ENCODE measurements at places on chromosomes 11 and 22. TPM values are rescaled to one million over a fixed set of nuclear protein-coding genes. Genes with fewer than 3 reads are reported as not detected.
A peak's percentile ranks its signal among the peaks of the same experiment; 100 is the strongest.

DNA sequence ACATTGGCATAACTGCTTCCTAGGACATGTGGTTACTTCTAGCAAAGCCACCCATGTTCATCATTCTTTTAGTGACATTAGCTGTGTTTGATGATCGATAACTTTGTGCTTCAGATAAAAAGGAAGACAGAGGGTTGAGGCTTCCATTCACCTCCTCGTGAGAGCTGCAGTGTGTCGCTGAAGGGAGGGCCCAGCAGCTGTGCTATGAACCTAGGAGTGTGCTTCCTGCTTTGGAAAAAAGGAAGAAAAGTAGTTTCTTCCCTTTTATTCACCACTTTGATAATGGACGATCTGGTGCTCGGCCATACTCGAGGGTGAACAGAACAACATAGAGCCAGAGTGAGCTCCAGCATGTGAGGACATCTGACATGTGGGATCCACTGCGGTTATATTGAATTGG, 6.1 kb upstream of the RFPL2 start:
- H3K4me3 ChIP-seq, result no peak overlapping the region
- peak overlapping the region; percentile 67 for H3K27ac ChIP-seq
- peaks cover 8% of the 10 kb centered on the region for H3K27me3 ChIP-seq
- H3K36me3 ChIP-seq, result no peaks in the 10 kb centered on the region
- H3K4me1 ChIP-seq, result no peaks in the 10 kb centered on the region
- no peak for DNase-seq

SHISAL1 gene
- 4.3 TPM for total RNA-seq

DNA sequence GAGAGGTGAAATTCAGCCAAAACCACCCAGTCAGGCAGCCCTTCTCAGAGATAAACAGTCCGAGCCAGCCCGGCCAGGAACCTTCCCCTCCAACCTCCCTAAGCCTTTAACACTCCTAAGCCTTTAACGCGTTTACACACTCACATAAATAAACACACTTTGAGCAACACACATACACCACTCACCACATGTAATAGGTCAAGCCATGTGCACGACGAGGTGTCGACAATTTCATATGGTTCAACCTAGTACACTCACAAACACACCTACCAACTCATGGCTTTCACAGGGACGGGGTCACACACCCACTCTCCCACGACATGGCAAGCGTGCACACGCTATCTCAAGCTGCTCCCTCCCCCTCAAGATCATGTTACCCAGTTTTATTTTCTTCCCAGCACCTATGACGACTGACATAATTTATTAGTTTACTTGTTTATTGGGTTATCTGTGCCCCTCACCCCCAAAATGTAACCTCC, 15.5 kb downstream of the SLC43A1 start:
- DNase-seq, result no peak
- peak overlapping the region; percentile 89 for H3K27ac ChIP-seq
- peak overlapping the region; percentile 50 for H3K4me3 ChIP-seq
- peaks cover 11% of the 10 kb centered on the region for H3K4me1 ChIP-seq
- H3K36me3 ChIP-seq, result no peaks in the 10 kb centered on the region

- no peak overlapping the region for H3K27ac ChIP-seq
- no peak for DNase-seq
- H3K4me3 ChIP-seq, result no peak overlapping the region
- no peaks in the 10 kb centered on the region for H3K4me1 ChIP-seq
- H3K36me3 ChIP-seq, result no peaks in the 10 kb centered on the region
Observed at GRCh38 chr22:47631571-47632102, 869.2 kb downstream of the TBC1D22A start.

- H3K27ac ChIP-seq, result no peak overlapping the region
- no peak for DNase-seq
- no peaks in the 10 kb centered on the region for H3K36me3 ChIP-seq
- H3K27me3 ChIP-seq, result peaks cover 5% of the 10 kb centered on the region
Observed at GRCh38 chr11:63179432-63180041, 35.5 kb upstream of the SLC22A24 start.

CCDC116 gene
- total RNA-seq, result 1.2 TPM

DNA sequence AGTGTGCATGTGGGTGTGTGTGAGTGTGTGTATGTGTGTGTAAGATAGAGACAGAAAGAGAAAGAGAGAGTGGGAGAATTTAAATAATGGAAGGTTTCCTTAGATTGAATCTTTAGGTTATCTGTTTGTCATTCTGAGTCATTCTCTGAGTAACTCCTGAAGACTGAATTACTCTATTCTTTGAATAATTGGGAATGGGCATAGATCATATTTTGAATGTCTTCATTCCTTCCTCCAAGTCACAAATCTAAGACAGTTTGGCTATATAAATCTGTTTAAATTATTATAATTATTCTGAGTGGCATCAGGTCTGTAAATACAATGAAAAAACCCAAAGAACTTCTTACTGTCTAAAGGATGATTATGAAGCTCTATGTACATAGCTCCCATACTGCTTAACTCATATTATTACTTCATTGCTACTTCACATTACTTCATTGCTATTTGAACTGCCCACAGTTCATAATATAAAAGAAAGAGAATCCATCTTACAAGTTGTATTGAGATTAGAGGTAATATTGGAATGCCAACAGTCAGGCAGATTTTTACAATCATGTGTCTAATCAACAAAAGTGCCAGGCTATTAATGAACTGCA, 346.6 kb upstream of the CCDC179 start:
- DNase-seq, result no peak
- H3K4me1 ChIP-seq, result no peaks in the 10 kb centered on the region
- H3K36me3 ChIP-seq, result no peaks in the 10 kb centered on the region
- H3K27ac ChIP-seq, result no peak overlapping the region

GRCh38 chr11:67270256-67271204, 4.3 kb downstream of the GRK2 start:
- peak overlapping the region; percentile 77 for H3K4me3 ChIP-seq
- no peak for DNase-seq
- no peaks in the 10 kb centered on the region for H3K27me3 ChIP-seq
- peaks cover 38% of the 10 kb centered on the region for H3K4me1 ChIP-seq

DNA sequence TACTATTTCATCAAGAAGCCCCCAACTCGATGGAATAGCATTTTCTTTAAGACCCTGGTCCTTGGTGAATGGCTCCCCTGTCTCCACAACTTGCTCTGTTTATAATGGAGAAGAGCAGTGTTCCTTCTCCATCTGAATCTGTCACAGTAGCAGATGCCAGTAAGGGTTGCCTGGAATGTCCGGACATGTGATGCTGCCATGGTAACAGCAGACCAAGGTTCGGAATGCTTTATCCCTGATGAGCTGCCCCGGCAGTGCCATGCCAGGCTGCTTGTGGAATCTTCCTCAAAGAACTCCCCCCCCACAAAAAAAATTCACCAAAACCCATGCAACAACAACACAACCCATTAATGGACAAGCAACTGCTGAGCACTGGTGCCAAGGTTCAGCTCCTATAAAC, 72.5 kb downstream of the KCNC1 start:
- no peak for DNase-seq
- peaks cover 29% of the 10 kb centered on the region for H3K4me1 ChIP-seq
- no peak overlapping the region for H3K4me3 ChIP-seq
- H3K27me3 ChIP-seq, result no peaks in the 10 kb centered on the region
- peak overlapping the region; percentile 58 for H3K27ac ChIP-seq
- no peaks in the 10 kb centered on the region for H3K36me3 ChIP-seq

DNA sequence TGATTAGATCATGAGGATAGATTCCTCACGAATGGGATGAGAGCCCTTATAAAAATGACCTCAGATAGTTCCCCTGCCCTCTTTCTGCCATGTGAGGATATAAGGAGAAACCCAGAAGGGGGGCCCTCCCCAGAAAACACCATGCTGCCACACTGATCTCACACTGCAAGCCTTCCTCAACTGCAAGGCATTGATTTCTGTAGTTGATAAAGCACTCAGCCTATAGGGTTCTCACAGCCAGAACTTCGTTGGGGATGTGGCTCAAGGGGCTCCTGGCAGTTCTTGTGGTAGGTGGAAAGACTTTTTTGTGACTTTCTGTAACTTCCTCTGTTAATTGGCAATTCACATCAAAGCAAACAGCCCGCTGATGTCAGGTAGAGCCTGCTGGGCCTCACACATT, 108.9 kb downstream of the CD44 start:
- DNase-seq, result no peak
- H3K27ac ChIP-seq, result no peak overlapping the region
- H3K27me3 ChIP-seq, result peaks cover 3% of the 10 kb centered on the region
- H3K4me3 ChIP-seq, result no peak overlapping the region
- no peaks in the 10 kb centered on the region for H3K36me3 ChIP-seq
- H3K4me1 ChIP-seq, result no peaks in the 10 kb centered on the region

IGLL5 gene
- not detected for total RNA-seq

- no peak for DNase-seq
- no peak overlapping the region for H3K4me3 ChIP-seq
- H3K27me3 ChIP-seq, result no peaks in the 10 kb centered on the region
- H3K4me1 ChIP-seq, result peaks cover 20% of the 10 kb centered on the region
- H3K36me3 ChIP-seq, result peaks cover 4% of the 10 kb centered on the region
Observed at GRCh38 chr22:25540166-25540907, 24.1 kb upstream of the GRK3 start.

- peak overlapping the region; percentile 53 for H3K4me3 ChIP-seq
- peaks cover 39% of the 10 kb centered on the region for H3K4me1 ChIP-seq
- no peaks in the 10 kb centered on the region for H3K27me3 ChIP-seq
- no peak overlapping the region for H3K27ac ChIP-seq
- no peaks in the 10 kb centered on the region for H3K36me3 ChIP-seq
Observed at GRCh38 chr11:3859373-3859881, 4.0 kb downstream of the STIM1 start.

INPPL1 gene
- total RNA-seq, result 242 TPM

DNA sequence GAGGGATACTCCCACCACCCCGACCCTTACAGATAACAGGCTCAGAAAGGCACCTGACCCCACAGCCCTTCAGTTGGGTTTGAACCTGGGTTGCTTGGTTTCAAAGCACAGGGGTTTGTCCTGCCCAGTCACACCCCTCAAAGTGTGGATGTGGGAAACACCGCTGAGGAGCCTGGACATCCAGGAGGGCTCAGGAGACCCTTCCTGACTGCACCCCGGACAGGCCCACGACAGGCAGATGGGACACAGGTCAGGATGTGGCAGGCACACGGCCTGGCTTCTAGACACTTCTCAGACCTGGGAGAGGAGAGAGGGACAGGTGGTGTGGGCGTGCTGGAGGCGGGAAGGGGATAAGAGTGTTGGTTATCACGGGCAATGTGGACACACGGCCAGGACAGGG, 932.3 kb downstream of the BRD1 start:
- no peak overlapping the region for H3K27ac ChIP-seq
- H3K4me3 ChIP-seq, result no peak overlapping the region
- no peaks in the 10 kb centered on the region for H3K27me3 ChIP-seq
- no peaks in the 10 kb centered on the region for H3K36me3 ChIP-seq

- no peak for DNase-seq
- no peak overlapping the region for H3K4me3 ChIP-seq
- H3K36me3 ChIP-seq, result no peaks in the 10 kb centered on the region
- no peak overlapping the region for H3K27ac ChIP-seq
Observed at GRCh38 chr11:28472904-28473303, 364.7 kb downstream of the METTL15 start.

GRCh38 chr11:2516276-2517015, 71.6 kb downstream of the KCNQ1 start:
- H3K4me1 ChIP-seq, result no peaks in the 10 kb centered on the region
- no peak overlapping the region for H3K27ac ChIP-seq
- no peaks in the 10 kb centered on the region for H3K36me3 ChIP-seq
- no peaks in the 10 kb centered on the region for H3K27me3 ChIP-seq

- H3K4me3 ChIP-seq, result no peak overlapping the region
- H3K27me3 ChIP-seq, result no peaks in the 10 kb centered on the region
- no peaks in the 10 kb centered on the region for H3K4me1 ChIP-seq
- DNase-seq, result no peak
Observed at GRCh38 chr11:127440616-127441015, 440.0 kb upstream of the KIRREL3 start.

- DNase-seq, result peak; percentile 77
- no peaks in the 10 kb centered on the region for H3K36me3 ChIP-seq
- no peaks in the 10 kb centered on the region for H3K27me3 ChIP-seq
Observed at GRCh38 chr22:33579448-33580093, 340.7 kb downstream of the LARGE1 start.

SDHAF2 gene
- total RNA-seq, result 35.0 TPM

OPCML gene
- total RNA-seq, result 0.91 TPM

LGR4 gene
- 51.5 TPM for total RNA-seq

GSTT4 gene
- not detected for total RNA-seq

OR2AG2 gene
- 0.25 TPM for total RNA-seq

DNA sequence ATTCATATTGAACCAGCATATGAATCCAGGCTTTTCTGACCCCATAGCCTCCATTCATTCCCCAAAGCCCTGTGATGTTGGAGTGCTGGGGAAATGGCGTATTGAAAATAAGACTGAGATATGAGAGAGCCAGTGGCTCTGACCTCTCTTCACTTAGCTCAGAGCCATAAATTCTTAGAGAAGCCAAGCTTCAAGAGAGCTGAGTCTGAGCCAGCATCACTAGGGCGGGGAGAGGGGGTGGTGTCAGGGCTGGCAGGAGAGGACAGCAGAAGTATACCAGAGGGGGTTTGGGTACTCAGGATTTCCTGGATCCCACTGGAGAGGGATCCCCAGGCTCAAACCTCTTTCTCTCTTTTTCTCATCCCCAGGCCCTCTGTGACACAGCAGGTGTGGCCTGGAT, 16.7 kb upstream of the MOGAT2 start:
- no peak overlapping the region for H3K27ac ChIP-seq
- peaks cover 4% of the 10 kb centered on the region for H3K4me1 ChIP-seq
- DNase-seq, result no peak
- H3K4me3 ChIP-seq, result no peak overlapping the region
- H3K36me3 ChIP-seq, result no peaks in the 10 kb centered on the region
- peaks cover 6% of the 10 kb centered on the region for H3K27me3 ChIP-seq

SPECC1L gene
- total RNA-seq, result 121 TPM

DNA sequence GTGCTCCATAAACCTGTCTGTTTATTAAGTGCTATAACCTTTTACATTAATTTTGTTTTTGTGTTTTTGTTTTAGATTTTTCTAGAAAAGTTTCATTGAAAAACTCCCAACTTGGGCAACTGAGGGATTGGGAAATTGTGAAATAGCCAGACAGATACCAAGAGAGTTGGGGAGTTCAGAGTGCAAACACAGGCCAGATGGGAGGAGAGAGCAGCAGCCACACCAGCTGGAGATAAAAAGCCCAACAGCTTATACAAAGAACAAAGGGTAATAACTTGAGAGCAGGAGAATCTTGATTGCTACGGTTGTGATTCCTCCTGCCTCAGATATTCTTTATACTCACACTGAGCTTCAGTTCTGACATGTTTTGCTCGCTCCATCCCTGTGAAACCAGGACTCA, 1642.2 kb downstream of the LRRC4C start:
- H3K27ac ChIP-seq, result no peak overlapping the region
- no peak for DNase-seq
- H3K36me3 ChIP-seq, result peaks cover 11% of the 10 kb centered on the region
- no peaks in the 10 kb centered on the region for H3K4me1 ChIP-seq
- H3K27me3 ChIP-seq, result no peaks in the 10 kb centered on the region

Measured in neural crest cell (in vitro differentiated cells).